Neuronal stem cell (in vitro differentiated cells): ENCODE measurements at places on chromosomes 7 and 10.

DNA sequence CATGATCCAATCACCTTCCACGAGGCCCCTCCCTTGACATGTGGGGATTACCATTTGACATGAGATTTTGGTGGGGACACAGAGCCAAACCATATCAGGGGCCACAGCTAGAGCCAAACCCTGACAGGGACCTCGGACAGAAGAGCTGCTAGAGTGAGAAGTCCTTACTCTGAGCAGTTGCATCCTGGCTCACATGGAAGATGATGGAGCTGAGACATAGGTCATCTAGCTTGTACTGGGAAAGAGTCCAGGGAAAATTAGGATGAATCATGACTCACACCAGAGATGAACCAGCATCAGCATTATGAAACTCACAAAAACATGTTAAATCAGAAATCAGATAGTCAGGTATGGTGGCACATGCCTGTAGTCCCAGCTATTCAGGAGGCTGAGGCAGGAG, 12.8 kb upstream of the FMC1 start:
- no peak for DNase-seq

DNA sequence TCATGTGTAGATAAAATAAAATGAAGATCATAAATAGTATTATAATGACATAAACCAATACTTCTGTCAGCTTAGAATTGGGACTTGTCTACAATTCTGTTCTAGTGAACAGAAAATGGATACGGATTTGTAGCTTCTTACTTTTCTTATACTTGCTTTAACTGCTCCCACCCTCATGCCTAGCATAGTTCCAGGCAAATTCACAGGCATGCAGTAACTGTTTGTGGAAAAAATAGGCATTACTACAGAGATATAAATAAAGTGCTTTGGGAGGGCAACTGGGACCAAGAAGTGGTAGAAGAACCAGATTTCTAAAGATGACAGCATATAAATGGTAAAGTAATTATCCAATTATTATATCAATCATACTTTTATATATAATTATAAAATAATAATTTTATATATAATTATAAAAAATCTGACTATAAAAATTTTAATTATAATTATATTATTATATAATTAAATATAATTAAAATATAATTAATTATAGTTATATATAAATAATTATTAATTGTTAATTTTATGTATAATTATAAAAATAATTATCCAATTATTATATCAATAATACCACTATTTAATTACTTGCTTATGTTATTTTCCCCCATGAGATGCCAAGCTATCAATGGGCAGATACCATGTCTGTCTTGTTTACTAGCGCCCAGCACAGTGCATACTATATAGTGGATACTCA, 144.1 kb downstream of the NOC3L start:
- DNase-seq, result no peak

DNA sequence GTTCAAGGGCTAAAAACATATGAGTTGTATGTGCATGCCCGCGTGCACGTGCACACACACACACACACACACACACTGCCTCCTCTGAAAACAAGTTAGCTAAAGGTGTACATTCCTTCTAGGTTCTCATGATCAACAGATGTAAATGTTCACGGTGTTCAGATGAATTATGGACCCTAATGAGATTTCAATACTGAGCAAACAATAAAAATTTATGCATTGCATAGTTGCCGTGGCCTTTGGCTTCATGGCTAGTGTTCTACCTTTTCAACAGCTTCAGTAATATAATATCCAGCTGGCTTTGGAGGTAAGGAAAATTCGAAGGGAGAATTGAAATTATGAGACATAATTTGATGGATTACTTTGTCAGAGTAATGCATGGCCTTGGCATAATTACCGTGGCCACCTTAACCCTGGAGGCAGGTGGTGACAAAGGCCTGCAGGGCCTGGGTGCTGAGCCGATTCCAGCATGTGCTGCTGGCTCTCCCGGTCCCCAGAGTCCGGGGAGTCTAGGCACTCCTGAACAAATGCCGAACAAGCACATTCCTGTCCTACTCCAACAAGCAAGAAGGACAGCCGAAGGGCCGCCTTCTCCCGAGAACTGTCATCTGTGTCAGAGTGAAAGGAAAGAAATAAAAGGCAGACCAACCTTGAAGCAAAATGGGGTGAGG, 166.6 kb upstream of the TCF7L2 start:
- no peak for DNase-seq

DNA sequence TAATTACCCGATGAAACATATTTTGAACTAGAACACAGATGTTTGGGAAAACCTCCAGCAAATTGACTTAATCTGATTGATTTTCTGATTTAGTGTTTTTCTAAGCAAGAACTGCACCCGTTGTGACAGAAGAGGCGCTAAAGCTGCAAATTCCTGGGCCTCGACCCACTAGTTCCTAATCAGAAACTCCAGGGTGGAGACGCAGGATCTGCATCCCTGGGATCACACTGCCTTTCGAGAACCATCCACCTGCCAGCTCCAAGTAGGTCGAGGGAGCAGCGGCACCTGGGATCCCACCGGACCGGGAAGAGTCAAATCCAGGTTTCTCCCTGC, 136.8 kb upstream of the CDCA7L start:
- DNase-seq, result no peak

- DNase-seq, result peak; percentile 82
Measured at GRCh38 chr10:104291439-104291951, 22.5 kb downstream of the GSTO2 start.

- DNase-seq, result no peak
Measured at GRCh38 chr7:50661345-50662040, 96.3 kb upstream of the DDC start.
